ENCODE measurements at places on chromosomes 6 and 20.
A peak's percentile ranks its signal among the peaks of the same experiment; 100 is the strongest.

DNA sequence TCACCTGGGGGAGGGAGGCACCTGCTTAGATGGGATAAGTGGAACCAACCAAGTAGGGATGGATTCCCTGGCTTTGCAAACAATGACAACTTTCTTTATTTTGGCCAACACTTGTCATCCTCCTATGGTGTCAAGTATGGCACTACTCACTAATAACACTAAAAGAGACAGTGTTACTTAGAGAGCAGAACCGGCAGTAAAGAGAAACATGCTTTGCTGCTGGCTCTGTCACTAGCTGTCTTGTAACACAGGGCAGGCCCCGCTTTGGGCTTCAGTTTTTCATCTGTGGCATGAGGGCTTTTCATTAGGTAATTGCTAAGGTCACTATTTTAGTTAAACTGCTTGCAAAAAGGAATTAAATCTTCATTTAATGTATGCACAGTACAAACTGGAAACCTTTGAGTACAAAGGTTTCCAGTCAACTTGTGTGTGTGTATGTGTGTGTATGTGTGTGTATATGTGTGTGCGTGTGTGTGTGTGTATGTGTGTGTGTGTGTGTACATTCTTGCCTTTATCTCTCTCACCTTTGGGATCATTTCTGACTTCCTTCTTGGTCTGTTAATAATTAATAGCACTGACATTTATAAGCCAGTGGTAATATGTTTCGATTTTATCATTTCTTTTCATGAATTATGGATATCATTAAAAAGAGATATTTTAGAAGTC lies 64.7 kb downstream of the BTBD3 start:
- DNase-seq, result no peak

DNA sequence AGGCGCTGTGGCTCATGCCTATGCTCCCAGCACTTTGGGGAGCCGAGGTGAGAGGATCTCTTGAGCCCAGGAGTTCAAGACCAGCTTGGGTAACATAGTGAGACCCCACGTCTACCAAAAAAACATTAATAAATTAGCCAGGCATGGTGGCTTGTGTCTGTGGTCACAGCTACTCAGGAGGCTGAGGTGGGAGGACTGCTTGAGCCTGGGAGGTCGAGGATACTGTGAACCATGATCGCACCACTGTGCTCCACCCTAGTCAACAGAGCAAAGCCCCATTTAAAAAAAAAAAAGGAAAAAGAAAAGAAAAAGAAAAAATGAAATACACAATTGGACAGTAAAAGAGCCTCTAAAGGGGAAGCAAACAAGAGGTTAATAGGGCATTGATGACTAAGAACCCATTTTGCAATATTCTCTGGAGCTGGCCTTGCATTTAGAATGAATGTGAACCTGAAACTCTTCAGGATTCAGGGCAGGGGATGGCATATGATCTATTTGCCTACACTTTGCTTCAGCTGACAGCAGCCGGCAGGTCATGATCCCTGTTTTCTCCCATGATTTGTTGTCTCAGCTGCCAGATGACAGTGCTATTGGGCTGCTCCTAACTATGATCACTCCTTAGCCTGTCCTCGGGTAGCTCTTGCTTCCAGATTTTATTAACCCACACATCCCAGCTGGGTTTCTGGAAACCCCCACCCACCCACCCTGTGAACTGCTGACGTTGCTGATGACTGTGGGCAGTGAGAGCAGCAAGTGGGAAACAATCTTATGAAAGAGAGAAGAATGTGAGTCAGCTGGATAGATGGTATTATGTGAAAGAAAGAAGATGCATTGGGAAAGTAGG lies 83.8 kb upstream of the ELOVL5 start:
- peak; percentile 92 for DNase-seq

GRCh38 chr20:41497186-41497895 lies 120.8 kb downstream of the CHD6 start:
- no peak for DNase-seq

- DNase-seq, result no peak
These were observed 54.2 kb upstream of the MLIP start for GRCh38 chr6:54057058-54057457.

GRCh38 chr6:163526346-163526745 lies 111.8 kb downstream of the QKI start:
- no peak for DNase-seq

DNA sequence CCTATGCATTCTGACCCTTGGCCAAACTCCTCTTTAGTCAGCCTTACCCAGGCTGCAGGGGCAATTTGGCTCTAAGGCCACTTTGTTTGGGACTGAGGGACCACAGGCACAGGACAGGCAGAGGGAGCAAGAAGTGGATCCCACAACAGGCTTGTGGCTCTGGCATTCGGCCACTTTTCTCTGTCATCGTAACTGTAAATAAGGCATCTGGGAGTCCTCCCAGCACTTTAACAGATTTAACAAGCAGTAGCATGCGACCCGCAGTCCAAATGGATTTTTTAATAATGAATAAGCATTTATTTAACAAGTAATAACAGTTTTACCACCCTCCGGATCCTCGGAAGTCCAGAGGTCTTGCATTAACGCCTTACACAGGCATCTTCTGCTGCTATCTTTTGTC lies 16.1 kb upstream of the CDH22 start:
- DNase-seq, result no peak

All from SHP77 (cell line).